ENCODE measurements at places on chromosomes 5 and 9.

DNA sequence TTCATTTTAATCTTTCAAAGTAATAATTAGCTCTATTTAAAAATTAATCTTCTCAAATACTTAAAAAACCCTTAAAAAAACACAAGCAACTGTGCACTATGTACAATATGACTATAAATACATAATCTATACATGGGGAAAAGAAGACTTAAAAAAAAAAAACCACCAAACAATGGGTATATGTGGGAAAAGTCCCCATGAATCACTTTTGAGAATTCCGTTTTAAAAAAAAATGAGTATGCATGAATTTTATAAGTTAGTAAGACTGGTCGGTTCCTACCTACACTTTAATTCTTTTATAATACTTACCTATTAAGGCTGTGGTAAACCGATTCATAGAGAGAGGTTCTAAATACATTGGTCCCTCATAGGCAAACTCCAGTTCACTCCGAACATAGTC is 27.7 kb downstream of the RNF145 start:
- DNase-seq, result no peak

DNA sequence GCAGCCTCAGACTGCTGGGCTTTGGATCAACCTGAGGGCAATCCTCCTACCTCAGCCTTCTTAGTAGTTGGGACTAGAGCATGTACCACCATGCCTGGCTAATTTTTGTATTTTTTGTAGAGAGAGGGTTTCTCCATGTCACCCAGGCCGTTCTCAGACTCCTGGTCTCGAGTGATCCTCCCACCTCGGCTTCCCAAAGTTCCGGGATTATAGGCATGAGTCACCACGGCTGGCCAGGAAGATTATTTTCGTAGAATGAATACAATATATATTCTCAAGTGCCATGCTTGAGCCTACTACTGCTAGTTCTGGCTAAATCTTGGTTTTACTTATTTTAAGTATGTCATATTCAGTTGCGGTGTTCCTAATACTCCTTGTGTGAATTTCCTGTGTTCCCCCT is 88.2 kb upstream of the CLINT1 start:
- DNase-seq, result no peak

- DNase-seq, result no peak
Observed at GRCh38 chr5:123093601-123094236, 4.7 kb downstream of the PRDM6 start.

DNA sequence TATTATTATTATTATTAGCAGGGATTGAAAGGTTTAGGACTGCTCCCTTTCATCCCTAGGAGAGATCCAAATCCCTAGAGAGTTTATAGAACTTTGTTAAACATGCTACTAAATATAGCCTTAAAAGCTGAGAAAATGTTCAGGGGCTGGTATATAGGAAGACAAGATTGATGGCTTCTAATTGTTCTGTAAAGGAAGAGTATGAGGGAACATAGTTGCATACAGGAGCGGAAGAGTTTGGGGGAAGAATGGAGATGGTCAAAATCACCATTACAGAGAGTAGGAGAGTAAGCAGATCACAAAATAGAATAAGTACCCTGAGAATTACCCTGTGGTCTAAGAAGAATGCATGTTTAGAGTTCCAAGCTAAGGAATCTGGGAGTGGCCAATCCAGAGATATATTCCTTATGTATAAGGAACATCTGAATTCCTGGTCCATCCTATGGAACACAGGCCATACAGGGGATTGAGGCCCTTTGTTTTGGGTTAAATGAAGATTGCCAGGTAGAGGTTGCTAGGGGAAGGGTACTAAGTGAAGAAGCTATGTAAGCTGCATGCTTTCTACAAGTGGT is 158.0 kb upstream of the APC start:
- no peak for DNase-seq

DNA sequence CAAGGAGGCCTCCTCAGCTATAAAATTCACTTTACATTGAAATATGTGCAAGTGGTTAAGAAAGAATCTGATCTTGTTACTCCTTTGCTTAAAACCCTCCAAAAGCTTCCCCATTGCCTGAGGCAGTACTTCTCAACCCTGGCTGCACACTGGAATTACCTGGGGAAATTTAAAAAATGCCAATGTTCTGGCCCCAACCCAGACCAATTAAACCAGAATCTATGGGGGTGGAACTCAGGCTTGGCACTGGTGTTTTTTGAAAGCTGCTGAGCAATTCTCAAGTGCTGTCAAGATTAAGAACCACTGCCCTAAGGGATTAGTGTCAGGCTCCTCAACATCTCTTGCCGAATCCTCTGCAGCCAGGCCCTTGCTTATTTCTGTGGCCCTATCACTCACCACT is 269.6 kb downstream of the ELAVL2 start:
- DNase-seq, result no peak

DNA sequence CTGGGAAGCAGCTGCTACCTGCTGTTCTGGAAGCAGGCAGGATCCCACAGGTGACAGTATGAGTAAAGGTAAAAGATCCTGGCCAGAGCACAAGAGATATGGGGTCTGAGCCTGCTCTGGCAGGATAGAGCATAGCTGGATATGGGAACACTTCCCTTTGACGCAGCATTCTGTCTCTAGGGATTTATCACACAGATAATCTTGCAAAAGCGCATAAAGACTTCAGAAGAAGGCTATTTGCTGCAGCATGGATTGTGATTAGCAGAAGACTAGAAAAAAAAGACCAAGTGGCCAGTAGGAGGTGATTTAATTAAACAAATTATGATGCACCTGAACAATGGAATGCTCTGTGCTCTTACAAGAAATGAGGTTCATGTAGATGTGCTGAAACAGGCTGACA is 52.4 kb upstream of the PWWP2A start:
- no peak for DNase-seq

- DNase-seq, result peak; percentile 64
Observed at GRCh38 chr9:124852829-124853531, at the start of gene WDR38. WDR38 (plus strand) TSS chr9:124853460; CDS start chr9:124853532, 72 bp downstream.

- DNase-seq, result no peak
Observed at GRCh38 chr5:96522635-96523355, 89.7 kb upstream of the PCSK1 start.

DNA sequence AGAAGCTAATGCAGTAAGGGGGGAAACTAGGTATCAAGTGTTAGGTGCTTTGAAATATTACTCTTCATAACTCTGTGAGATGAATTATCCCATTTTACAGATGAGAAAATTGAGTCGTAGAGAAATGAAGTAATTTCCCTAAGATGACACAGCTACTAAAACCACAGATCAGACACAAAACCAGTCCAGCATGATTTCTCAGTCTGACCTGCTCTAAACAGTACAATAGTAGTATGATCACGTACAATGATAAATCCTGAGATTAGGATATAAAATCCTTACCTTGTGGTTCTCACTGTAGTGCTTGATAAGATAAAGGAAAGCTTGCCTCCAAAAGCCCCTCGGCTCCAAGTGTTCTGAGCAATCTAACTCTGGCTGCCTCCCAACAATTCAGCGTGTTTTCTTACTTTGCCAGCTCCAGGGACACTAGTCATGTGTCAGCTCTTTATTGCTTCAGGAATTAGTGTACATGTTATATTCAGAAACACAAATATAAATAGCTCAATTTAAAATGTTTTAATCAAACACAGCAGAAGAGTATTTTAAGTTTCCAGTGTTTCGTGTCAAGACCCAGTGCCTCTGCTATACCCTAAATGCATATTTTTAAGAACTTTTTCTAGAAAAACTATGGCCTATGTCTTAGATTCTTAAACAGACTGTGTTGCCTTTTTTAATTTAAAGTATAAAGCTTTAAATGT is 243.6 kb downstream of the DENND1A start:
- no peak for DNase-seq

GRCh38 chr5:181173420-181174342 is 26.3 kb downstream of the OR2V2 start:
- DNase-seq, result no peak

GRCh38 chr5:152329207-152329606 is 75.9 kb downstream of the NMUR2 start:
- DNase-seq, result no peak

- DNase-seq, result no peak
Observed at GRCh38 chr5:99099691-99100090, 170.9 kb upstream of the CHD1 start.

DNA sequence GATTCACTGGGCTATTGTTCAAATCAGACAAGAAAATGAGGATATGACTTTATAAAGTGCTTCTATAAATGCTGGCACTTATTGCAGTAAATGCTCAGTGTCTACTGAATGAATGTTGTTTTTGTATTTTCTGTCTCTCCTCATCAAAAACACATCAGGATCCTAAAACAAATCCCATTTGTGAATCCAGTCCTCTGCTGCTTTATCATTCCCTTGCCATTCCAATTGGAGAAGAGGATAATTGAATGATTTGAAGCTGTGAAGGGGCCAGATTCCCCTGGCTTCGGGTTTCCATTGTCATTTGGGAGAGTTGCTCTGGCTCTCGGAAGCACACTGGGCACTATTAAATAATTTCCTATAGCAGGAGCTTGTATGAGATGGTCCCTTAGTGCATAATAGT is 666.8 kb downstream of the ACTL7B start:
- no peak for DNase-seq

DNA sequence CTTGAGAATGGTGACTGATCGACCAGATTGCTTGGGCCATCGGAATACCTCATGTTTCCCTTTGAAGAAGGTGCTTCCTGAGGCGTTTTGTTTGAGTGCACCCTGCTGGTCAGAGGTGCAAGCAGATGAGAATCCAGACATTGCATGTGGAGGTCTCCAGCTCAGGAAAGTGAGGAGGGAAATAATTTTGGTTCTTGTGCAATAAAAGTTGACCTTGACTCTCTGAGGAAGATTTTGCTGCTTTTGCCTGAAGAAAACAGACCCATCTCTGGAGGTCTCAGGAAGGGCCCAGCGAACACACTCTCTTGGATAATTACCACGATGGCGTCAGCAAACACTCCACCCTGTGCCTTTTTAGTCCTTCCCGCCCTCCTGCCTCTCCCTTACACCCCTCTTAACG is 69.7 kb downstream of the GRAMD2B start:
- DNase-seq, result no peak

DNA sequence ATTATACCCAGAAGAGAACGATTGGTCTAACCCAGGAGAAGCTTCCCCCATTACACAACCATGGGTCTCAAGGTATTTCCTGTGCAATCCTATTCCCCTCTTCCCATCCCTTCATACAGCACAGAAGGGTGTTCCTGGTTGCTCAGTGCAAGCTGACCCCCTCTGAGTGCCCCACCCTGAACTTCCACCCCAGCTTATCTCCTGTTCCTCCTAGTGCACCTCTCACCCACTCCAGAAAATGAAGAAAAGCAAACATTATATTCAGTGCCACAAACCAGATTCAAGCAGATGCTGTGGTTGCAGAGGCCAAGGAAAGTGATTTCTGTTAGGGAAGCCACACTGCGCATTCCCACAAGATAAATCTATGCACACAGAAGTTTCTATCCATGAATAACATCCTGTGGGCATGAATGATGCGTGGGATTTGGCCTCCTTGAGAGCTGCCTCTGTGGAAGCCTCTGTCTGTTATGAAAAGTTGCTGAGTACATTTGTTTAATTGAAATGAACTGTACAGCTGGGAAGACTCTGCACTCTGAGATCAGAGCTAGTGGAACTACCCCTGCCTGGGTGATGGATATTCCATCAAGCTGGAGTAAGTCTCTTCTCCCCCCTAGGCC is 2.2 kb upstream of the OR2S2 start:
- no peak for DNase-seq

- DNase-seq, result no peak
Observed at GRCh38 chr5:114243972-114244317, 117.9 kb upstream of the KCNN2 start.

GRCh38 chr5:130964231-130965202 is 200.5 kb downstream of the HINT1 start:
- no peak for DNase-seq

GRCh38 chr5:135458921-135459331 is 6.8 kb upstream of the TIFAB start:
- DNase-seq, result no peak

DNA sequence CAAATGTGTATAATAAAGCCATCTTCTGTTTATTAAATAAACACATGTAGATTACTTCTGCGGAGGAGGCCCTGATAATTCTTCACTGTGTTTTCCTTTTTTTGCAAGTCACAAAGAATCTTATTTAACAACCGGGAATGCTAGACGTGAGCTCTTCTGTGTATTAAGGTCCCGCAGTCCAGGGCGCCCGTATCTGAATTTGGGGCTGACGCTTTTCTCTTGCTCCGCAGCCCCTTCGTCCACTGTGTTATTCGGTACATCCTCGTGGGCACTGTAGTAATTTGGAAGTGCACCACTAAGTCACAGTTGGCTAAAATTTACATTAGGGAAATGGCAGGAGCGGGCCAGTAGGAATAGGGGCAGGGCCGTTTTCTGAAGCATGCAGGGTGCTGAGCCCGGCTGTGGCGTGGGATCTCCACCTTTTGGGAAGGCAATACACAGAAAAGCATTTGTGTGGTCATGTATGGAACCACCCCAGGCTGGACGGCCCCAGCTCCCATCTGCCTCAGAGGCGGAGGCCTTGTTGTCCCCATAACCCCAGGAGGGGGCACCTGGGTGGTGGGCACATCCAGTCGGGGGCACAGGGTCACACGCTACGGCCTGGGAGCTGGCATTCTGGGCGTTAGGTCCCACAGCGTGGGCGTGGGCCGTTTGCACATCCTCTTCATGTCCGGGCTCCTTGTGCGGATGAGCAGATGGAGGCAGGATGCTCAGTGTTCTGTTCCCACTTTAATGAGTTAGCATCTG is 258.7 kb upstream of the IRX4 start:
- DNase-seq, result no peak

- DNase-seq, result no peak
Observed at GRCh38 chr5:3605298-3606010, 9.8 kb downstream of the IRX1 start.

- DNase-seq, result no peak
Observed at GRCh38 chr5:43192558-43193180, 644 bp downstream of the NIM1K start.

- no peak for DNase-seq
Observed at GRCh38 chr9:123426406-123426805, 70.4 kb downstream of the CRB2 start.

- DNase-seq, result no peak
Observed at GRCh38 chr9:110073356-110073905, 134.5 kb downstream of the C9orf152 start.

DNA sequence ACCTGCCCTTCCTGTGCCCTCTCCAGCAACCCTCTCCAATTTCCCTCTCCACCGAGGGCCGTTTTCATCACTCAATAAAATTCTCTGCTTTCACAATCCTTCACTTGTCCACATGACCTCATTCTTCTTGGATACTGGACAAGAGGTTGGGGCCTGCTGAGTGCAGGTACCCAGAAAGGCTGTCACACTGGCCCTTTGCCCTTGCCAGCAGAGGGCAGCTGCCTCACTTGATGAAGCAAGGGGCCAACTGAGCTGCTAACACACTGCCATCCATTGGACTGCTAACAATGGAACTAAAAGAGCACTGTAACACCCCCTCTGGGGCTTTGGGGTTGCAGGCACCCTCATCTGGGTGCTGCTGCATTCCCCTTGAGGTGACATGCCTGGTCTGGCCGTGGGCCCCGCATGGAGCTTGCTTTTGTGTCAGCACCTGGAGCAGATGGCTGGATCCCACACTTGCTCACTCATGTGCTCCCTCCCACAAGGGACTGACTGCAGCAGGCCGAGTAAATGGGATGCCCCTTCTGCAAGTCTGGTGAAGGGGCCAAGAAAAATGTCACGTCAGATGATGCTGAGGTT is 308.1 kb upstream of the ADCY2 start:
- DNase-seq, result no peak

GRCh38 chr9:125359011-125359410 is 97.4 kb downstream of the GAPVD1 start:
- DNase-seq, result no peak
